Amygdala (tissue), 56 donors: ENCODE measurements at places on chromosomes 3 and 15.

- DNase-seq: no peak
Measured at GRCh38 chr3:12566976-12567375, 10.1 kb downstream of the MKRN2 start.

- no peak for DNase-seq
Measured at GRCh38 chr3:188264226-188265207, 110.6 kb downstream of the LPP start.

GRCh38 chr3:101588616-101589015 lies 14.6 kb downstream of the PCNP start:
- DNase-seq: no peak

GRCh38 chr3:86814918-86815655 lies 175.9 kb downstream of the VGLL3 start:
- no peak for DNase-seq

GRCh38 chr3:72810063-72810462 lies 38.2 kb downstream of the SHQ1 start:
- no peak for DNase-seq

DNA sequence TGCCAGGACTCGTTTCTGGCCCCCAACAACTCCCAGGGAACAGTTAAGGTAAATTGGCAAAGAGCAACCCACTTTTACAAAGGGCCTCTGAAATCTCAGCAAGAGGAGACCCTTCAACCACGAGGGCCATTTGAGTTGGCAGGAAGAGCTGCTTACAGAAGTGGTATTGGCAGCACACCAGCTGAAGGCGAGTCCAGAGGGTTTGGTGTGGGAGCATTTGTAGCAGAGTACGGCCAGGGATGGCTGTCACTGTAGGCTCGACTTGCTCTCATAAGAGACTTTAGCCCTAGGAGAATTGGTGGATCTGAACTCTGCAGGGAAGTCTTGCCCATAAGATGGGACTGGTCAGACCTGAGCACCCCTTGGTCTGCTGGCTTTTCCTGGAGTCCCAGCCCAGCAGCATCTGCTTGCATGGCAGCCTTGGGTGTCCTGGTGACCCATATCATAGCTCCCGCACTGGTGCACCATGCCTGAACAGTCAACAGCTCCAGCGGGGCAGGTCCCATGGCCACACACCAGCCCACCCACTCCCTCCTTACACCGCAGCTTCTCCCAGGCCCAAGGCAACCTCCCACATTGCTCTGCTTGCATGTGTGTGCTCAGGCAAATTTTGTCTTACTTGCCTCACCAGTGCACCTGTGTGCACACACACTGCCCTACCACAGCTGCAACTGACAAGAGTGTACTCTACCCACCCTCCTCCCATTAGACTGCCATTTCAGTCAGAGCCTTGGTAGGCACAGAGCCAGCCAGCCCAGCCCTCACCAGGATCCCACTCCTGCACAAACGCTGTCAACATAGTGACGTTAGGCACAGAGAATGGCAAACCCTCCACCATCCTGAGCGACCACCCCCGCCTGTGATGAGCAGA lies 861.6 kb upstream of the DPPA4 start:
- no peak for DNase-seq

DNA sequence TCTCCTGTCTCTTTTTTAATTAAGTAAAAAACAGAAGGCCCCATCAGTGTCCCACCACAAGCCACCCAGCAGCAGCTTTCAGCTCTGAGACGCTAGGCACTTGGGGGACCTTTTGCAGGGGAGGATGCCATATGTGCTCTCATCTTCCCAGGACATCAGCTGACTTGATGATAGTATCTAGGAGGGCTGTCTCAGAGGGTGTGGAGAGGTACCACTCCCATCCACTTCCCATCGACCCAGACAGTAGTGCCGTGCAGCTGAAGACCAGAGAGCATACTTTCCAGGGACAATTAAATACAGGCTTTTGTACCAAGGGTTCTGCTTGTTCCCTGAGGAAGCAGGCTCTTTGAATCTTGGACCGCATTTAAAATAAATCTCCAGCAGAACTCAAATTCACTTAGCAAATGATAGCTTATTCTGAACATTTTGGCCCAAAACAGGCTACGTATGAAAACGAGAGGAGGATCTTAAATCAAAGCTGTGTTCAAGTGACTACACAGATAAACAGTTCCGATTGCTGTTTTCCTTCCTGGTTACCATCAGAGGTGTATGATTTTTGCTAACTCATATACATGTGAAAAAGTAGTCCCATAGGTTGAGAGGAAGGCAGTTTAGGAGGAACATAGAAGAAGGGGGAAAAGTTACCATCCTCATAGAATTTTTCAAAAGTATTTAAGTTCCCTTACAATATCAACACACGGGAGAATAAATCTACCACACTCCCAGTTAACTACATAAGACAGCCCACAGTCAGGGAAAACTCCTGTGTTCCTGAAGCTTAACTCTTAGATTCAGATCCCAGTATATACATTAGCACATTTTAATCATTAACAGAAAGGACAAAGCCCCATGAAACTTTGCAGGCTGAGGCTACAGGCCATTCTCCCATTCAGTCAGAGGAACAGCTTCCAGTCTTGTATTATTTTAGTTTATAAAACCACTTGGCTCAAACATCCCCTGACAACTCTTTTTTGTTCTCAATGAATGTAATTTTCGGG lies 9.5 kb downstream of the WNT5A start:
- no peak for DNase-seq
